ENCODE measurements at places on chromosomes 4 and X.

DNA sequence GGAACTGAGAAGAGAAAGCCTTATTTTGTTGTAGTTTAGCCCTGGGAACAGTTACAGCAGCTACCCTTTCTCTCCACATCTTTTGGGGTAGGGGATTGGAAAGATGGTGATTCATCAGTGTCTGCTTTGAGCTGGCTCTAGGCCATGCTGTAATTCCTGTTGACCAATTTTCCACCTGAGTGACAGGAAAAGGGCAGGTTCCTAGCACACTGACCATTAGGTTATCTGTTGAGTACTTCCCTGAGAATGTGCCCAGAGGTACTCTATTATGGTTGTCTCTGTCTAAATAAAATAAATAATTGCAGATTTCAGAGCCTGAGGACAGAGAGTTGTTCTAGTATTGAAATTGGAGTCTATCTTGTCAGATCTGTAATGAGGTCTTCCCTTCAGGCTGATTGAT lies 109.0 kb downstream of the ENOX2 start:
- DNase-seq = no peak

GRCh38 chrX:48793935-48794334 lies 7.5 kb downstream of the GATA1 start:
- no peak for DNase-seq

- no peak for DNase-seq
Observed at GRCh38 chrX:10216208-10216607, 59.4 kb downstream of the CLCN4 start.

GRCh38 chr4:85724791-85725563 lies 250.0 kb downstream of the ARHGAP24 start:
- no peak for DNase-seq

GRCh38 chrX:134688839-134689238 lies 30.6 kb upstream of the PLAC1 start:
- DNase-seq = no peak

DNA sequence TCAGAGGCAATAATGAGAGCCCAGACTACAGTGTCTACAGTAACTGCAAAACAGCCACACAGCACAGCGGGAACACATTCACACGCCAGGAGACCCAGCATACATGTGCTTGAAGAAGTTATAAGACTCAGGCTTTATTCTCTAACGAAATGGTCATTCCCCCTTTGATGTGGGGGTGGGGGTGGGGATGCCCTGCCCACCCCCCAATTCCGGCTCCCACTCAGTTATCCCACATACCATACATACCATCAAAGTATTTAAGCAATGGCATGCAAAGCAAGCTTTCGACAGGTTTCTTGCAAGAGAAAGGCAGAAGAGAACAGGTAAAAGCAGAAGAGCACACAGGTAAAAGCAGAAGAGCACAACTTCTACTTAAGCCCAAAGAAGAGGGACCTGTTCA lies 3.6 kb downstream of the MECP2 start:
- no peak for DNase-seq

DNA sequence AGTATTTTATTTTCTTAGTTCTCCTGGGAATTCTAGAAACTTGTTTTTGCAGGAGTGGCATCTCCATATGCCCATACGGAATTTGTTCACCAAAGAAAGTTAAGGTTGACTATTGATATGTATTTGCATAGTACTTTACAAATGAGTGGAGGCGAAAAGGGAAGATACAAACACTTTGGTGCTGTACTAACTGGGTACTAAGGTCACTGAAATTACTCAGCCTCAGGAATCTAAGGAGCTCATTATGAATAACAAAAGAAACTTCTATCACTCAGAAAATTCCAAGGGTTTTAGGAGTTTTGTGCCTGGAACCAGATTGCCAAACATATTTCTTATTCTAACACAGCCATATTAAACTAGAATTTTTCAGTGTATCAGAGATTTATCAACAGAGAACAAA lies 27.4 kb upstream of the TMPRSS11B start:
- DNase-seq = no peak

DNA sequence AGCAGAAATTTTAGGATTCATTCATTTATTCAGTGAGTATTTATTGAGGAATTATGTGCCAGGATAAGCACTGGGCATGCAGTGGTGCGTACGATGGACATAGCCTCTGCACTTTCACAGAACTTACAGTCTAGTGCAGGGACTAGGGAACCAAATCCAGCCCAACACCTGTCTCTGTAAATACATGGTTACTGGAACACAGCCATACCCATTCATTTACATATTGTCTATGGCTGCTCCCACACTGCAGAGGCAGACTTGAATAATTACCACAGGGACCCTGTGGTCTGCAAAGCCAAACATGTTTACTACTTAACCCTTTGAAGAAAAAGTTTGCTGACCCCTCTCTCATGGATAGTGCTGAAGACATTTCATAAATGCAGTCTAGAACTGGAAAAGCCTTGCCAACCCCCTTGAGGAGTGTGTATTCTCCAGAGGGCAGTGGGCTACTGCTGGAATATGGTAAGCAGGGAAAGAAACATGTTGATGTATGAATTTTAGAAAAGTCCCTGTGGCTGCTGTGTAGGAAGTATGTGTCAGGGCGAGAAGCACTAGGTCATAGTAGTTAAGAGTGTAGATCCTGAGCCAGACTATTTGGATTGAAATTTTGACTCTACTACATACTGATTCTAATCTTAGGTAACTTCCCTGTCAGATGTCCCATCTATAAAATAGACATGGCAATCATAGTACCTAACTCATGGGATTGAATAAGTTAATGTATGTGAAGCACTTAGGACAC lies 75.5 kb downstream of the GALNT7 start:
- DNase-seq = no peak

DNA sequence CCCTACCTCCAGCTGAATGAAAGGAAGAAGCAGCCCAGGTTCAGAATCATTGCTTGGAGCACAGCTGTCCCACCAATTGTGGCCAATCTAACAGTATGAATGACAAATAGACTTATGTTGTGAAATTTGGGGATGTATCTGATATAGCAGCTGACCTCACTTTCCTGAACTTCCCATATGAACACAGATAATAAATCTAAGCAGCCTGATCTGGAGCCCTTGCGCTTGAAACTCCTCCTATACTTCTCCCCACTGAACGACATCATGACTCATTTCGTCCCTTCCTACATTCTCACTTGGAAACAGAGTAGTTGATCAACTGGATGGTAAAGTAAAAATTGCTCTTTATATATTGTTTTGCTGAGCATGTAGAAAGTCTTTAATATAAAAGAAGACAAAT lies 24.2 kb upstream of the AMELX start:
- DNase-seq = no peak

- DNase-seq = no peak
Observed at GRCh38 chrX:14476205-14476604, 53.1 kb upstream of the GLRA2 start.

DNA sequence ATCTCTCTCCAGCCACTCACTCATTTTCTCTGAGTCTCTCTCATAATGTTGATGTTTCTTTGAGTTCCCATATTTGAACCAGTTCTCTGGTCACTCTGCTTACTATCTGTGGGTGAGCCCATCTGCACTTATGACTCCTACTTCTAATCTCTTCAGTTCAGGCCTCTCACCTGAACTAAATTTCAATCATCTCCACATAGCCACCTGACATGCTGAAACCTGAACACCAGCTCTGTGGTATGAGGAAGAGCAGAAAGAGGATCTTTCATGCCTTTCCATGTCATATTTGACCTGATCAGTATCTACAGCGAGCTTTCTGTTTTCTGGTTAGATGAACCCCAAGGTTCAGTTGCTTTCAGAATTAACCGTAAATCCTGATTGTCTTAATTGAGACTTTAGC lies 122.2 kb upstream of the ESX1 start:
- DNase-seq = no peak

GRCh38 chr4:30258949-30259348 lies 461.2 kb upstream of the PCDH7 start:
- no peak for DNase-seq

DNA sequence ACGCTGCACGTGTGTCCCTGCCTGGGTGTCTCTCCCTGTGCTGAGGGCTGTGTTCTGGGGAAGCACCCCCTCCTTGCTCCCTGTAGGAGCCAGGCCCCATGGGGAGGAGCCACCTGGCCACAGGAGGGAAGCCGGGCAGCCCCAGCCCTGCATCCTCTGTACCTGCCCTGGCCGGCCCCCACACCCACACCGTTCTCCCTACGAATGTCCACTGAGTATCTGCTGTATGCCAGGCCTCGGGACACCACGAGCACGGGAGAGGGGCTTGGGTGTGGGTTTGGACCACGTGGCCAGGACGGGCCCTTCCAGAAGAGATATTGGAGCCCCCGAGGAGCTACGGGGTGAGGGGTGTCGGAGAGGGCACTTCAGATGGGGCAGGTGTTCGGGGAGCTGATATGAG lies 6.3 kb downstream of the FGFRL1 start:
- DNase-seq = no peak

DNA sequence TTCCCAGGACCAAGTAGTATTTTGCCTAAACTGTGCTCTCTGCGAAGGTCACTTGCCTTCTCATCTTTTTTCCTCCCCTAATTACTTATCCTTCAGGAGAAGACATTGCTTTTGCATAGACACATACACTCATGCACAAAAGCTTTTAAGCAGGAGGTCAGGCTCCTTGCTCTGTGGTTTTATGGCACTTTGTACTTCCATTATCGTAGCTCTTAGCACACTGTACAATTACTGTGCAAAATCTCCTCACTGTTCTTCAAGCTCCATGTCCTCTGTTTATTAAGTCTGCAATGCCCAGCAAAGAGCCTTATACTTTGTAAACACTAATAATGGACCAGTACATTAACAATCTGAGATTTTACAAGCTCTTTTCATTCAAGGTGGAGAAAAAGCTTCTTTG lies 188.4 kb upstream of the GNPDA2 start:
- no peak for DNase-seq

GRCh38 chr4:146183209-146183608 lies 7.7 kb downstream of the LSM6 start:
- DNase-seq = no peak

DNA sequence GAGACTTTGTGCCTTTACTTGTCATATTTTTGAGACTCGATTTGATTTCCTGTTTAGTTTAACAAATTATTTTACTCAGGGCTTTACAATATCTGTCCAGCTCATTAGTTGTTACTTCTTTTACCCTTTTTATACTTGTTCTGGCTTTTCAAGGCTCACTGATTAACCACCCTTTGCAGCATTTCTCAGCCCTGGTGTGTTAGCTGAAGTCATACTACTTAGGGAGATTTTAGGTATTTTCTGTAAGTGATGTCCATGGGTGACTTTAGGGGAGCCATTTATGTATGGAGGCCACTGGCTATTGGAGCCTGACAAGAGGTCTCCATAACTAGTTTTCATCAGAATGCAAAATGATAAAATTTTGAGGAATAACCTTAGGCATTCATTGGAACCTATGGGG lies 147.2 kb downstream of the RPA4 start:
- no peak for DNase-seq

GRCh38 chr4:25358515-25359275 lies 18.4 kb upstream of the ANAPC4 start:
- DNase-seq = no peak

DNA sequence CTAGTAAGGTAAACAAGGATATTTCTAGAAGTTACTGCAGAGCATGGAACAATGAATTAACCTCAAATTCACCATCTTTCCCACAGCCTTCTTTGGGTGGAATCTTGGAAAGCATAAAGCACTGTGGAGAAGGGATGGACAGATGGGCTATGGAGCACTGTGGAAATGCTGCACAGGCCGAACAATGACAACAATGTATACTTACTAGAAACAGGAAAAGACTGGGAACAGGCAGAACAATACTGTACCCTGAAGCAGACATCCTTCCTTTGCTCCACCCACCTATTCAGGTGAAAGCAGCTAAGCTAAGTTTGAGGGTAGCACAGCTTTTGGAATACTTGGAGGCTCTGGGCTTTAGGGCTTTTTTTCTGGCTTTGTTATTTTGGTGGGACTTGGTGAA lies 250.6 kb upstream of the KLF8 start:
- no peak for DNase-seq

- DNase-seq = peak; percentile 49
Observed at GRCh38 chrX:40646489-40647306, 663 bp downstream of the CXorf38 start.

GRCh38 chrX:135581496-135581895 lies 61.0 kb downstream of the INTS6L start:
- DNase-seq = no peak

GRCh38 chrX:100477958-100478357 lies 67.9 kb upstream of the PCDH19 start:
- no peak for DNase-seq

- DNase-seq = no peak
Observed at GRCh38 chr4:88097781-88098180, 60.7 kb downstream of the ABCG2 start.

- no peak for DNase-seq
Observed at GRCh38 chr4:172982151-172982590, 186.4 kb upstream of the GALNT7 start.

DNA sequence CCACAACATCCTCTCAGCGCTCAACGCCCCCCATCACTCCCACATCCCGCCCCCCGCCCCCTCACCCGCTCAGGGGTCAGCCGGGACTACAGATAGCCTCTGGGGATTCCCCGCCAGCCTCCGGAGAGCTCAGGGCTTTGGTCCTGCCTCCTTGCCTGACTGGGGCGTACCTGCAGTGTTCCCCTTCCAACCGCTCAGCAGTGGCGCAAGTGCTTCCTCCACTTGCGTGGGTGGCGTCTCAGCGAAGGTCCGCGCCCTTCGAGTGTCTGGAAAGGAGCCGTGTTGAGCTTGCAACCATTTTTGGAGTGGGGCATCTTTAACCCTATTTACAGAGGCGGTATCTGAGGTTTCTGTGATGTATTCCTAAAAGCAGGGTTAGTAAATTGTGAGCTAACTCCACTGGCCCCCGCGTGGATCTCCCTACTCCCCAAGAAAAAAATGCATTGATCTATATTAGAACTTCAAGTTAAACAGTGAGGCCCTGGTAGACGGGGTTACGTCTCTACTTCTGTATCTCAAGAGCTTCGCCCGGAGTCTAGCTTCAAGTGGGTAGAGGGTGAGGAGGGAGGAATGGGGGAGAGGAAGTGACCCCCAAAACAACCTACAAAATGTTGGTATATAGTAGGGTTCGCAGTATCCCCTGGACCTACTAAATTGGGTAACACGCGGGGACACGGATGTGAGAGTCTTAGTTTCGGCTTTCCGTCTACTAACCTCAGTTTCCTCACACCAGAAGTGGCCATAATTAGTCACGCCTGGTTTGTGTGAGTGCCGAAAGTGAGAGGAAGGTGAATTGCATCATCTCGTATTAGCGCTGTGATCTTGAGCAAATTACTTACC lies 16.1 kb downstream of the NKX3-2 start:
- DNase-seq = no peak
